ENCODE measurements at places on chromosomes 3 and 15.

- H3K27ac ChIP-seq: no peak overlapping the region
- H3K4me1 ChIP-seq: peaks cover 14% of the 10 kb centered on the region
- no peaks in the 10 kb centered on the region for H3K27me3 ChIP-seq
- H3K4me3 ChIP-seq: no peak overlapping the region
- no peak for DNase-seq
- H3K36me3 ChIP-seq: no peaks in the 10 kb centered on the region
These were observed 66.8 kb upstream of the RASGRP1 start for GRCh38 chr15:38631119-38632075.

- H3K36me3 ChIP-seq: no peaks in the 10 kb centered on the region
- H3K4me1 ChIP-seq: no peaks in the 10 kb centered on the region
- DNase-seq: no peak
- no peaks in the 10 kb centered on the region for H3K27me3 ChIP-seq
- H3K27ac ChIP-seq: no peak overlapping the region
- no peak overlapping the region for H3K4me3 ChIP-seq
These were observed 31.6 kb downstream of the GOLGA6L2 start for GRCh38 chr15:23415321-23415865.

DNA sequence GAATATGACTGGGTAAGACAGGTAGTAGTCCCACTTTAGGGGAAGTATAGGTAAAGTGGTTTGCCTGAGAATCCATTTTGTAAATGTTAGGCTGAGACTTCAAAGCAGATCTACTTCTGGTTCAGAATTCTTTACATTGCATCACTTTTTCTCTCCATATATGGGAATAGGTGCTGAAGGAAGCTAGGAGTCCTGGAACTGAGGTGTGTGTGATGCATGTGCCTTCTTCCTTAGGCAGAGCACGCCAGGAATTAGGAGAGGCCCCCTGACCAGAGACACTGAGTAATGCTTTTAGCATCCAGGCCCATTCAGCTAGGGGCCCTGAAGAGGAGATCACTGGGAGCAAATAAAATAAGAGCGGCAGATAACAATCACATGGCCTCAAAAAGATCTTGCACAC, 69.2 kb upstream of the DCP1A start:
- H3K27me3 ChIP-seq: peaks cover 23% of the 10 kb centered on the region
- DNase-seq: no peak
- H3K36me3 ChIP-seq: no peaks in the 10 kb centered on the region
- H3K4me1 ChIP-seq: no peaks in the 10 kb centered on the region
- H3K4me3 ChIP-seq: no peak overlapping the region

DNA sequence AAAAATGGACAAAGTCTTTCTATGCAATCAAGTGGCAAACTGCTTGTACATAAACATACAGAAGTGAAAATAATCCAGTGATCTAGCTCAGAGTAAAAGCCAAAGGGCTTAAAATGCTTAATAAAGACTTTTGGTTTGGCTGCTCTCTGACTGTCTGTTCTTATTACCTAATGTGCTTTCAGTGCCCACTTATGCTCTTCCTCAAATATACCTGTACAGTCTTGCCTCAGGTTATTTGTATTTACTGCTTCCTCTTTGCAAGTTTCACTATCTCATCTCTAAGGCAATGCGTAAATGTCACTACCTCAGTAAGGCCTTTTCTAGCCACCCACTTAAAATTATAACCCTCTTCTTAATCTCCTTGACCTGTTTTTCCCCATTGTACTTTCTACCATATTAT, 171.8 kb downstream of the EPHA6 start:
- H3K4me3 ChIP-seq: no peak overlapping the region
- H3K4me1 ChIP-seq: no peaks in the 10 kb centered on the region
- H3K27me3 ChIP-seq: no peaks in the 10 kb centered on the region

GRCh38 chr3:171165983-171166382, 139.5 kb upstream of the SLC2A2 start:
- peaks cover 25% of the 10 kb centered on the region for H3K4me1 ChIP-seq
- DNase-seq: no peak
- H3K27me3 ChIP-seq: no peaks in the 10 kb centered on the region
- peaks cover 52% of the 10 kb centered on the region for H3K36me3 ChIP-seq
- H3K27ac ChIP-seq: peak overlapping the region; percentile 80

GRCh38 chr3:193829781-193830180, 236.8 kb downstream of the OPA1 start:
- peaks cover 65% of the 10 kb centered on the region for H3K27me3 ChIP-seq
- no peak overlapping the region for H3K27ac ChIP-seq

DNA sequence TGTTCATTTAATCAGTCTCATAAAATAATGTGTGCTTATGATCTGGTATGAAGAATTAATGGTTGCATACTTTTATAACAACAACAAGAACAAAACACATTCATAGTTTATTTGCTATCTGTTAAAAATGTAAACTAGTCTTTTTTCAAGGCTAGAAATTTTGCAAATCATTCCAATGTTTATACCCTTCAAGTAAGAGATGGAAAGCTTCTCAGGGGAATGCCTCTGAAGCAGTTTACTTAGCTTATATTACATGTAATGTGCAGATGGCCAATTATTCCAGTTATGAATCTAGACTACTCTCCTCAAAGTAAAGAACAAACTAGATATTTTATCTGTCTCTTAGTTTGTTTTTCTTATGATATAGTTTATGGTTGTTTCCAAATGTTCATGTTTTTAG, 575.4 kb downstream of the NAALADL2 start:
- no peak for DNase-seq
- H3K27me3 ChIP-seq: no peaks in the 10 kb centered on the region
- no peaks in the 10 kb centered on the region for H3K4me1 ChIP-seq
- no peak overlapping the region for H3K27ac ChIP-seq

GRCh38 chr3:116037954-116038911, 407.1 kb downstream of the LSAMP start:
- H3K4me3 ChIP-seq: no peak overlapping the region
- H3K4me1 ChIP-seq: no peaks in the 10 kb centered on the region
- no peak for DNase-seq
- no peak overlapping the region for H3K27ac ChIP-seq
- no peaks in the 10 kb centered on the region for H3K27me3 ChIP-seq
- H3K36me3 ChIP-seq: peaks cover 2% of the 10 kb centered on the region

- peaks cover 2% of the 10 kb centered on the region for H3K4me1 ChIP-seq
- no peak overlapping the region for H3K4me3 ChIP-seq
- H3K36me3 ChIP-seq: no peaks in the 10 kb centered on the region
- DNase-seq: peak; percentile 71
- no peak overlapping the region for H3K27ac ChIP-seq
These were observed 93.2 kb upstream of the RNF7 start for GRCh38 chr3:141644931-141645330.

DNA sequence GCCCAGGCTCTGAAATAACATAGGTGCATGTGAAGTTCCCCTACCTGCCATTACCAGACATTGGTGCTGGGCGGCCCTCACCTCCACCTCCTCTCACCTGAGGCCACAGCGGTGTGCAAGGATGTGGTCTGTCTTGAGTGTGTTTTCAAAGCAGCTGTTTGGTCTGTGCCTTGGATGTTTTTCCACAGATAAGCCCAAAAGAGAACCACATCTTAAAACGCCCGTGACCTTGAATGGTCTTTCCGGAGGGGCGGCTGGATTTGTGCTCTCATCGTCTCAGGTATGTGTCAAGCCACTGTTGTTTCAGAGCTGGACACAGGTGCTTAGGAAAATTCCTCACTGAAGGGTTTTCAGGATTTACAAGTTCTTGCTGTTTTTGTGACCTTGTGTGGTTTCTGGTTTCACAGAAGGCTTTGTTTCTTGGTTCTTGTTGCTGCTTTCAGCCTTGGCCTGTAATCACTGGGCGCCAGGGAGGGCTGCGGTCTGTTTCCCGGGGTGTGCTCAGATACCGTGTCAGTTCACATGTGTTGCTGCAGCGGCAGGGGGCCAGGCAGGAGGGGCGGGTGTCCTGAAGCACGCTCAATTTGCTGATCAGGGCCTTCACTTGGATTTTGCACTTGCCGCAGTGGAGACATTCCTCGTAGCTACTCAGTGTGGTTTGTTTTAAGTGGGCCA, 128.4 kb downstream of the IGF1R start:
- H3K4me3 ChIP-seq: peak overlapping the region; percentile 22
- peaks cover 13% of the 10 kb centered on the region for H3K4me1 ChIP-seq
- peaks cover 3% of the 10 kb centered on the region for H3K36me3 ChIP-seq
- peaks cover 30% of the 10 kb centered on the region for H3K27me3 ChIP-seq
- no peak overlapping the region for H3K27ac ChIP-seq

- H3K4me3 ChIP-seq: no peak overlapping the region
- peaks cover 6% of the 10 kb centered on the region for H3K27me3 ChIP-seq
- no peaks in the 10 kb centered on the region for H3K4me1 ChIP-seq
- H3K36me3 ChIP-seq: no peaks in the 10 kb centered on the region
- DNase-seq: no peak
These were observed 121.3 kb upstream of the SMAD3 start for GRCh38 chr15:66944121-66944520.

DNA sequence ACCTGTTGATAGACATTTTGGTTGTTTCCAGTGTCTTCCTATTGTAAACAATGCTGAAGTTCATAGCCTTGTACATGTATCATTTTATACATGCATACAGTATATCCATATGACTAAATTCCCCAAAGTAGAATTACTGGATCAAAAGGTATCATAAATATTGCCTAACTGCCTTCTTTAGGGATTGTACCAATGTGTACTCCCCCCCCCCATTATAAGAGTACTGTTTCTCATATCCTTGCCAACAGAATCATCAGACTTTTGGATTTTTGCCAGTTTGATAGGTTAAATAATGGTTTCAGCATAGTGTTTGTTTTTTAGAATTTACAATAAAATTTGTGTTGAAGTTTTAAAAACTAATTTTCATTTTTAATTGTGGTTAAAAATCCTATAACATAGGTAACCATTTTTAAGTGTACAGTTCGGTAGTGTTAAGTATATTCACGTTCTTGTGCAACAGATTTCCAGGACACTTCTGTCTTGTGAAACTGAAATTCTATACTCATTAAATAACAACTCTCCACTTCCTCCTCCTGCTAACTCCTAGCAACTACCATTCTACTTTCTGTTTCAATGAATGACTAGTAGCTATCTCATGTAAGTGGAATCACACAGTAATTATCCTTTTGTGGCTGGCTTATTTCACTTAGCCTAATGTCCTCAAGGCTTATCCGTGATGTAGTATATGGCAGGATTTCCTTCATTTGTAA, 30.8 kb upstream of the MAP3K13 start:
- no peak overlapping the region for H3K27ac ChIP-seq
- no peak overlapping the region for H3K4me3 ChIP-seq
- peaks cover 3% of the 10 kb centered on the region for H3K4me1 ChIP-seq
- DNase-seq: no peak
- no peaks in the 10 kb centered on the region for H3K27me3 ChIP-seq

DNA sequence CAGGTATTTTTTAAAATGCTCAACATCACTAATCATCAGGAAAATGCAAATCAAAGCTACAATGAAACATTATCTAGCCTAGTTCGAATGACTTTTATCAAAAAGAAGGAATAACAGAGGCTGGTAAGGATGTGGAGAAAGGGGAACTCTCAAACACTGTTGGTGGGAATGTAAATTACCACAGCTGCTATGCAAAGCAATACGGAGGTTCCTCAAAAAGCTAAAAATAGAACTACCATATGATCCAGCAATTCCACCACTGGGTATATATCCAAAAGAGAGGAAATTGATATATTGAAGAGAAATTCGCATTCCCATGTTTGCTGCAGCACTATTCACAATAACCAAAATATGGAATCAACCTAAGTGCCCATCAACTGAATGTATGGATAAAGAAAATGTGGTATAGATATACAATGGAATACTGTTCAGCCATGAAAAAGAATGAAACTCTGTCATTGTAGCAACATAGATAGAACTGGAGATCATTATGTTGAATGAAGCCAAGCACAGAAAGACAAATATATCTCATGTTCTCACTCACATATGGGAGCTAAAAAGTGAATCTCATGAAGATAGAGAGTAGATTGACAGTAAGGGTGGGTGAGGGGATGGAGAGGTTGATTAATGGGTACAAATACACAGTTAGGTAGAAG, 19.7 kb upstream of the CLN6 start:
- no peak for DNase-seq
- H3K4me1 ChIP-seq: no peaks in the 10 kb centered on the region
- no peak overlapping the region for H3K4me3 ChIP-seq
- H3K27ac ChIP-seq: no peak overlapping the region
- peaks cover 32% of the 10 kb centered on the region for H3K27me3 ChIP-seq
- no peaks in the 10 kb centered on the region for H3K36me3 ChIP-seq

- H3K27me3 ChIP-seq: peaks cover 54% of the 10 kb centered on the region
- no peak overlapping the region for H3K4me3 ChIP-seq
- H3K36me3 ChIP-seq: no peaks in the 10 kb centered on the region
- H3K27ac ChIP-seq: no peak overlapping the region
These were observed 76.9 kb downstream of the HES1 start for GRCh38 chr3:194212845-194213331.

DNA sequence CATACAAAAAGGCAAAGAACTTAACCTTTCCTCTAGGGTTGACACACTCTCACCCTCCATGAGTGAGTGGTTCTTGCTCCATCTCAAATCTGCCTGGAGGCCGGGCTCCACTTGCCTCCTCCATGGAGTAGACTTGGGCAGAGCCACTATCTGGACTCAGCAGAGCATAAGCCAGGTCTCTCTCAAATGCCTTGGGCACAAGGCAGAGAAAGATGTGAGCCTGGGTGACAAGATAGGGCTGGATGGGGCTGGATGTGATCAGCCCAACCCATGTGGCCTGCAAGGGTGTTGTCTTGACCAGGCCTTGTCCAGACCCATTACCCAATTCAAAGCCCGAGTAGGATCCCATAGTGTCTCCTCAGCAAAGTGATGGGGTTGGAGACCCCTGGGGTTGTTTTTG, 4.2 kb upstream of the RPL29 start:
- peaks cover 5% of the 10 kb centered on the region for H3K36me3 ChIP-seq
- DNase-seq: no peak
- H3K4me3 ChIP-seq: no peak overlapping the region

GRCh38 chr15:39283531-39283930, 297.3 kb upstream of the THBS1 start:
- H3K4me1 ChIP-seq: no peaks in the 10 kb centered on the region
- DNase-seq: no peak
- no peak overlapping the region for H3K27ac ChIP-seq
- H3K27me3 ChIP-seq: peaks cover 61% of the 10 kb centered on the region

GRCh38 chr3:99031778-99032177, 130.3 kb upstream of the DCBLD2 start:
- H3K27me3 ChIP-seq: no peaks in the 10 kb centered on the region
- H3K36me3 ChIP-seq: no peaks in the 10 kb centered on the region
- H3K27ac ChIP-seq: no peak overlapping the region

GRCh38 chr3:128991355-128991895, 2.5 kb downstream of the CFAP92 start:
- H3K27ac ChIP-seq: no peak overlapping the region
- no peak for DNase-seq
- no peaks in the 10 kb centered on the region for H3K27me3 ChIP-seq
- H3K36me3 ChIP-seq: peaks cover 6% of the 10 kb centered on the region
- no peak overlapping the region for H3K4me3 ChIP-seq

GRCh38 chr3:77326586-77326985, 286.7 kb downstream of the ROBO2 start:
- H3K36me3 ChIP-seq: no peaks in the 10 kb centered on the region
- no peak overlapping the region for H3K4me3 ChIP-seq
- no peak overlapping the region for H3K27ac ChIP-seq
- DNase-seq: no peak

Data from effector memory CD8-positive, alpha-beta T cell (primary cell).